ENCODE measurements at places on chromosomes 6 and 20.

DNA sequence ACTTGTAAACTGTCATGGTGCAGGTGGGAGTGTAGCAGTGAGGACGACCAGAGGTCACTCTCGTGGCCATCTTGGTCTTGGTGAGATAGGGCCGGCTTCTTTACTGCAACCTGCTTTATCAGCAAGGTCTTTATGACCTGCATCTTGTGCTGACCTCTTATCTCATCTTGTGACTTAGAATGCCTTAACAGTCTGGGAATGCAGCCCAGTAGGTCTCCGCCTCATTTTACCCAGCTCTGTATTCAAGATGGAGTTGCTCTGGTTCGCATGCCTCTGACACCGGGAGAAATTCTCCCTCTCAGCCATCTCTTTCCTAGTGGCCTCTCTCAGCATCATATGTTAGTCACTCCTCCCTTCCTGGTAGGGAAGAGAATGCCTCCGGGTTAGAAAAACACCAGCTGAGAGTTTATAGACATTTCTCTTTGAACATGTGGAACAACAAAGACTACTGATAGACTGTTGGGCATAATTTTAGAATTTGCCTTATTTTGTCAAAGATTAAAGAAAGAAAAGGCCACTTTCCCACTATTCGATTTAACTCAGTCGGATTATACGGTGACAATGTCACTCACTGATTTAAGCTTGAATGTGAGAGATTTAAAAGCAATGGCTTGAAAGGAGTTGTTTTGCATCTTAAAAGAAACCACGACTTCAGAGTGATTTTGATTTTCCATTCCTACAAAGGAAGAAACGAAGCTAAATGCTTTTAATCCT is 67.9 kb upstream of the SNX9 start:
- no peak for DNase-seq

- no peak for DNase-seq
Observed at GRCh38 chr6:31919624-31920303, 7.8 kb upstream of the C2 start.

DNA sequence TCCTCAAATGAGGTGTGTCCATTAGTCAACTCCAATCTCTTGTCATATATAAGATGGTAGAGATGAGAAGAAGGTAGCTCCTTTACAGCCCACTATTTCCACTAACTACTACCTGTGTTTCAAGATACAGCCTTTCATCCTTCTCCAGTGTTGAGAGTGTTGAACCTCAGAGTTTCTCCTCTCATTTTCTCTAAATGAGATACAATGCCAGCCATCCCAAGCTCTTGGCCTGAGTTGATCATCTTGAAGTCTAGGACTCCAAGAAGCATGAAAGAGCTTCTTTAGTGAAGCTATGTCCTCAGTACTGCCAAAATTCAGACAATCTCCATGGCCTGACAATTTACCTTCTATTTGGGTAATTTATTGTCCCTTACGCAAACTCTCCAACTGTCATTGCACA is 548 bp upstream of the HLA-DRA start:
- no peak for DNase-seq

- no peak for DNase-seq
Observed at GRCh38 chr20:19170148-19170547, 42.3 kb upstream of the SLC24A3 start.

GRCh38 chr6:154408891-154409500 is 52.4 kb upstream of the IPCEF1 start:
- no peak for DNase-seq

DNA sequence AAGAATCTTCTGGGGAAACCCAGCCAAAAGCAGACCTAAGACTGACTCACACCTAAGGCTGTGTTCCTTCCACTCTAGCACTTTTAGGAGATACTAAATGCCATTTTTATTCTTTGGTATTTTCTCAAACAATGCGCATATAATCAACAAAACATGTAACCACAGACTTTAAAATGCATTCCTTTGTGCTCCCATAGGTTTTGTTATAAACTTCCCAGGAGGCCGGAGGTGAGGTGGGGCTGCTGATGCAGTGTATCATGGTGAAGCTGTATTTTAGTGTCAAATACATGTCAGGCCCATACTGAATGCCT is 155.2 kb downstream of the BTBD3 start:
- DNase-seq: no peak

GRCh38 chr20:58378704-58379103 is 10.3 kb upstream of the VAPB start:
- DNase-seq: no peak

GRCh38 chr6:11869672-11870340 is 91.2 kb upstream of the ADTRP start:
- no peak for DNase-seq

DNA sequence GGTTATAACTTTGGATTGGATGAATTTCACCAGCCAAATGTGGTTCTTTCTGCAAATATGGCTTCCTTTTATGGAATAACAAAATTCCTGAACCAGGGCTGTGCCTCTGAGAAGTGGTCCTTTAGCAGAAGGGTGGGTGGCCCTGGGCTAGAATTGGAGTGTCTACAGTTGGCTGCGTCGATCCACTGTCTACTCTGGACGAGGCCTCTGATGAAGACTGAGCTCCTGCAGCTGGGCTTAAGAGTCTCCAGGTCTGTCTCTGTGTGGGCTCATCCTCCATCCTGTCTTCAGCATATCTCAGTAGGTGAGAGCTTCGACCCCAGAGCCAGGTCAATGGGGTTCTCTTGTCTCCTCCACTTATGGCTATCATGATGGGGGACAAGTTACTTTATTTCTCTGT is 166.3 kb upstream of the PMEPA1 start:
- DNase-seq: no peak

DNA sequence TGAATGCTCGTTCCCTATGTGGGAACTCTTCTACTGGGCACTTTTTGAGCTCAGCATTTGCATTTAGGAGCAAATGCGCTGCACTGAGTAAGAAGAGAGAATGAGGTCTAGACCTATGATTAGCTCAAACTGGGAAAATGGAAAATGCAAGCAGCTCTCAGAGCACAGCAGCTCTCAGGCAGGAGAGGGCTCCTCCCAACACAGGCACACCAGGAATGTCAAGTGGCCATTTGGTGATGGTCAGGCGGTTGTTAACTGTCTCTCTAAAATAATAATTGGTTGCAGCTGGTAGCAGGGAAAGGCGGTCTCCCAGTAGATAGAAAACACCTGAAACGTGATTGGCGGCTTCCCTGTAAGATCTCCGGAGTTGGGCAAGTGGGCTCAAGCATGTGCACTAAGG is 162.0 kb upstream of the ECI2 start:
- DNase-seq: no peak

DNA sequence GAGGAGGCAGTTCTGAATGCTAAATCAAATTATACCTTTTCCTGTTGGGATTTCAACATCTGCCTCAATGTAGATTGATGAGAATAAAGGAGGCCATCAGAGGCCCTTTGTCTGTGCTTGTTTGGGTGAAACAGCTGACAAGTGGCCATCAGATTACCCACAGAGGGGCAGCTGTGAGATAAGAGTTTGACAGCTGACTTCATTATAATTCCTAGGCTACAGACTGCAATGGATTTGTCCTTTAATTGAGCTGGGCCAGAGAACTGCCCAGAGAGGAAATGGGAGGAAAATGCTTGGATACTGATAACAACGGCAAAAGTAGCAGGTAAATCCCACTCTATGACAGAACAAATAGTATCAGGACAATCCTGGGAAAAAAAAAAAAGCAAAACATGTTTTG is 649.4 kb downstream of the HDGFL1 start:
- DNase-seq: no peak

GRCh38 chr20:50743087-50743486 is 11.7 kb downstream of the PARD6B start:
- no peak for DNase-seq

DNA sequence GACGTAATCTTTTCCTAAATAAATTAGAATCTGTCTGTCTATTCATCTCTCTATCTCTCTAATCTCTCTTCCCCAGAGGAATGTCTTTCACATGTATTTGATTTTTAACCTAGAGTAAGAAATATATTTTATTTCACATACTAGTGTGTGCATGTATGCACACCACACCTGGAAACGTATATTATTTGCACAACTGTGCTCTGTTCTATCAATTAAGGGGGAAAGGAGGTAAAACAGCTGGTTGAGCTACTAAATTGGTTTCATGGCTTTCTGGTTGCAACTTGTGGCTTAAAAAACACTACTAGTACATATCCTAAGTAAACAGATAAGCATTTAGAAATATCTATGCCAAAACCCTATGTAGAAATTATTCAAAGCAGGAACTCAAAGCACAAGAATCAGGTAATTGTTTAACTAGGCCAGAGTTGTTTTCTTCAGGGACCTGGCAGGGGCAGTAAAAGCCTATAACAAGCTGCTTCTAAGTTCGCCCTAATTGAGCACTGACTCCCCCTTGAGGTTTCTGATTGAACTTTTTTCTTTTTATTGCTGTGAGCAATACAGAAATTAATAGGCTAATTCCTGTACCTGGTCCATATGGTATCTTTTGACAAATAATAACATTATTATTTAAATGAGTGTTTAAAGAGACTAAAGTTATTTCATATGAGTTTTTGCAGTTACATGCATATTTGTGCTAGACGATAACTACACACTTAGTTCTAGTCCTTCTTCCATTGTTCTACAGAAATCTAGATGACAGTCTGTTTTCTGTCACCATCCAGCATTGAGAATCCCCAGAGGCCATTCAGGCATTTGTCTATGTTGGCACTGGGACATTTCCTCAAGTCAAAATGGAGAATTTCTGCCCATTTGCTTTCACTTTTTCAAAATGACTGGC is 88.6 kb downstream of the MCHR2 start:
- no peak for DNase-seq
